ENCODE measurements at places on chromosomes 5 and 9. TPM values are rescaled to one million over a fixed set of nuclear protein-coding genes. Genes with fewer than 3 reads are reported as not detected.

The PRR16 gene
- total RNA-seq: not detected

The ENG gene
- total RNA-seq: 19.7 TPM

GRCh38 chr9:132042324-132042723 lies 37.3 kb downstream of the MED27 start:
- H3K4me3 ChIP-seq: no peak overlapping the region
- no peak for DNase-seq

DNA sequence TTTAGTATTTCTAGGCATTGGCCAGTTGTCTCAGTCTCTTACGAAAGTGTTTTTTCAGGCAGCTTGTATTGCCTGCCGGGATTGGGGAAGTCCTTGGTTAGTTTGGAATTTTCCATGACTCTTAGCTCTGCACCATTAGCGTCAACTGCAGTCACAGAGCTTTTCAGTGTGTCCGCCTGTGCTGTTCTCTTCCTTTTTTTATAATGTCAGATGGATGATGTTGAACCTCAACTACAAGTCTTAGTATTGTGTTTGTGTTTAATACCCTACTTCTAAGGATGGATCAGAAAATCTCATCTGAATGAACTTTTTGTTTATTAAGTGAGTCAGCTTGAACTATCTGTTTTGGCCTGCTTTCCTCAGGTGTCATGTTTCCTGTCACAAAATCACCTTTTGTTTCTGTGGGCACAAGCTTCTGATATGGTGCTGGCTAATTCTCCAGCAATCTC lies 33.1 kb downstream of the ATP6V0E1 start:
- no peak for DNase-seq
- H3K4me3 ChIP-seq: no peak overlapping the region
- peak overlapping the region; percentile 38 for H3K27ac ChIP-seq
- H3K36me3 ChIP-seq: peaks cover 17% of the 10 kb centered on the region

GRCh38 chr5:139746691-139747582 lies 48.7 kb upstream of the PSD2 start:
- peak; percentile 60 for DNase-seq
- H3K36me3 ChIP-seq: no peaks in the 10 kb centered on the region
- peaks cover 33% of the 10 kb centered on the region for H3K27me3 ChIP-seq
- peaks cover 19% of the 10 kb centered on the region for H3K4me1 ChIP-seq
- peak overlapping the region; percentile 58 for H3K27ac ChIP-seq
